Testis (tissue), 5 donors: ENCODE measurements at places on chromosomes 13 and 19. TPM values are rescaled to one million over a fixed set of nuclear protein-coding genes. Genes with fewer than 3 reads are reported as not detected.

Gene EDDM13
- total RNA-seq = not detected

Gene ZNF540
- 3.2 TPM for total RNA-seq

Gene ATP8A2
- 14.2 TPM for total RNA-seq

Gene IGSF23
- total RNA-seq = 0.37 TPM

Gene ZNF283
- total RNA-seq = 6.9 TPM

Gene NUMBL
- 42.7 TPM for total RNA-seq

Gene FFAR3
- total RNA-seq = 0.47 TPM

Gene KCNN4
- total RNA-seq = 4.6 TPM

Gene PRR22
- total RNA-seq = 35.0 TPM

Gene SHC2
- 57.8 TPM for total RNA-seq

Gene LINGO3
- total RNA-seq = 3.5 TPM

Gene PODNL1
- 14.6 TPM for total RNA-seq

Gene HSH2D
- total RNA-seq = 0.55 TPM

Gene ANGPTL8
- not detected for total RNA-seq

Gene ITGBL1
- total RNA-seq = 5.7 TPM

Gene KHSRP
- 279 TPM for total RNA-seq

Gene ADGRE3
- total RNA-seq = 0.19 TPM

Gene MAB21L1
- not detected for total RNA-seq

Gene MYPOP
- total RNA-seq = 9.4 TPM

Gene FUT1
- total RNA-seq = 2.0 TPM

Gene GZMM
- total RNA-seq = 0.31 TPM

Gene CYP4F3
- 0.74 TPM for total RNA-seq

Gene CCDC9
- total RNA-seq = 65.0 TPM

Gene TEX29
- total RNA-seq = 10.4 TPM

Gene GRK1
- 0.87 TPM for total RNA-seq

Gene LGALS14
- not detected for total RNA-seq

Gene ZNF865
- total RNA-seq = 12.2 TPM
